Pulmonary artery endothelial cell (primary cell): ENCODE measurements at places on chromosomes 6 and 20. TPM values are rescaled to one million over a fixed set of nuclear protein-coding genes. Genes with fewer than 3 reads are reported as not detected.

DNA sequence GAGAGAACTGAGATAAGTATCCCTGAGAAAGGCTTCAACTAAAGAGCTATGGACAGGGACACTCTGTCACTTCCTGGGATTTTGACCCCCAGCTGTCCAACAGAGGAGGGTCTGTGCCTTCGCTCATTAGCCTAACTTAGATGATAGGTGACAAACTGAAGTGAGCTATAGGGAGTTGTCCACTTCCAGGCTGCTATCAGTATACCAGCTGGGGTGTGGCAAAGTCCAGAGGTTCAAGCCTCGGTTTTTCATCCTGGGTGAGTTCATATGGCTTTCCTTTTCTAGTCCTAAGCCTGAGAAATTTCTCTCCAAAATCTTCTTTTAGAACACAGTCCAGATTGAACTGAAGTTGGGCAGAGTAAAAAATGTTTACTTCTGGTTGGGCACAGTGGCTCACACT, 5.9 kb upstream of the PAQR8 start:
- DNase-seq, result no peak

DNA sequence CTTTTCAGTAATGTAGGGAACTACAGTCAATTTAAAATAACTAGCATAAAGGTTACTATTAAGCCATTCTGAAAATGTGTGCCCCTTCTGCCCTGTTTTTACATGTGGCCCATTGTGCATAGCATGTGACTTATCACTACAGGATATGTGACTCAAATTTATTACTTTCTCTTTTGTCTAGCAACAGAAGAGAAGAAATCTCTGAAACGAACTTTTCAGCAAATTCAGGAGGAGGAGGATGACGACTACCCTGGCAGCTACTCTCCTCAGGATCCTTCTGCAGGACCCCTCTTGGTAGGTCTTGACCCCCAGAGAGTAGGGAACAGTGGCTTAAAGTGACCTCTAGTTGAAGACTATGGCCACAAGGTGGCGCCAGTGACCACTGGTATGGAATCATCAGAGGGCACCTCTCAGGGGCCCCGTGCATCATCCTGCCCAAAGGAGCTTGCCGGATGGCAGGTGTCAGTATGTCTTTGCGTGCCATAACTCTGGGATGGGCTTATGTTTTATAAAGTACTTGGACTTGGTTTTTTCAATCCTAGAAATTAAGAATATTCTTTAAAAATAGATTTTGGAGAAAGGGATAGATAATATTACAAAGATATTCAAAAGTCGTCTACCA, 23.9 kb downstream of the RPRD1B start:
- DNase-seq, result peak; percentile 33

DNA sequence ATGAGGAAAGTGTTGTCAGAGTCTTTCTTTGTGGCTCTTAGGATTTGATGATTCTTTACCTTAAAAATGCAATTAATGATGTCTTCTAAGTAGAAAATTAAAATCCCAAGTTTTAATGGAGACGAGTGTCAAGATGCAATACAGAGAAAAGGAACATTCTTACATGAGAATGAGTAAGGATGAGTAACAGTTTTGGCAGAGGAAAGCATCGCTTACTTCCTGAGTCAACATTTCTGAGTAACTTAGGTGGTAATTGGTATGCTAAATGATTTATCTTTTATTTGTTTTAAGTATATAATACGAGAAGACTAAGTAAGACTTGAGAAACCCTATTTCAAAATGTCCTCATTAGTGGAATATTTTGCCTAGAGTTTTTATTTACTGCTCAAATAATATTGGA, 101.3 kb downstream of the RTN4IP1 start:
- peak; percentile 75 for DNase-seq

GRCh38 chr6:75492386-75493153, 1.0 kb downstream of the FILIP1 start:
- no peak for DNase-seq

DNA sequence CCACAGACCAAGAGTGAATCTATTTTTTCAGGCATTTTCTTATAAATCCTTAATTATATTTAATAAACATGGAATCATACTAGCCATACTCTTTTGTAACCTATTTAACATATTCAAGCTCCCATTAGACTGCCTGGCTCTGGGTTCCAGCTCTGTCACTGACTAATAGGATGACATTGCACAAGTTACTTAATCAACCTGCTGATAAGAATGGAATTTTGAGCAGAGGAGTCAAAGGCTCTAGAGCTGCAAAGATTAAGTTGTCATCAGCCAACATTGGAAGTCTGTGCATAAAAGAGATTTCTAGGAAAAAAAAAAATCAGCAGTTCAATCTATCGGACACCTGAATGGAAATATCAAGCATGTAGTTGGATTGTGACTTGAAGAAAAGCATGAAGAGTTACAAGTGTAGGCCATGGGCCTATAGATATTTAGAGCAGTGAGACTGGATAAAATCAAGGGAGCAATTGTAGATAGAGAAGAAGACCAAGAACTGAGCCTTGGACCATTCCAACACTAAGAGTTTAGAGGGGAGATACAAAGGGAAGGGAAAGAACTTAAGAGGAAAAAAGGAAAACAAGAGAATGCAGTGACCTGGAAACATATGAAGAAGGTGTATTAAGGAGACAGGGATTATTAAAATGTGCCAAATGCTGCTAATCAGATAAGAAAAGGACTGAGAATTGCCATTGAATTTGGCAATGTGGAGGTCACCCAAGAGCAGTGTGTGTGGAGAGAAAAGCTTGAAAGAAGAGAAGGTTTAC, 11.0 kb upstream of the HINT3 start:
- no peak for DNase-seq

DNA sequence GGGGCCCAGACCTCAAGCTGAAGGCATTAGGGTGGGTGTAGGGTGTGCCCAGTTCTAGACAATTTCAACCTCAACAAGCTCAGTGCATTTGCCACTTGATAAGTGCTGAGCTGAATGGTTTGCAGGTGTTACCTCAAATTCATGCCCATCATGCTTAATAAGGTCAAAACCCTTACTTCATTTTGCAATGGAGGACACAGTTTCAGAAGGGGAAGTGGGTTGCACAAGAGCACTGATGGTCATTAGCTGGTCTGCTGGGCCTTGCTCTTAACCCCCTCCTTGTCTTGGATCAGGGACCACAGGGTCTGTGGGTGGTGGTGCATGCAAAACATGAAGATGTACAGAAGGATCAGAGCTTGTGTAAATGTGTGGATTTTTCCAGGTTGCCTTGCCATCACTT, 71.0 kb upstream of the SIRPA start:
- no peak for DNase-seq

DNA sequence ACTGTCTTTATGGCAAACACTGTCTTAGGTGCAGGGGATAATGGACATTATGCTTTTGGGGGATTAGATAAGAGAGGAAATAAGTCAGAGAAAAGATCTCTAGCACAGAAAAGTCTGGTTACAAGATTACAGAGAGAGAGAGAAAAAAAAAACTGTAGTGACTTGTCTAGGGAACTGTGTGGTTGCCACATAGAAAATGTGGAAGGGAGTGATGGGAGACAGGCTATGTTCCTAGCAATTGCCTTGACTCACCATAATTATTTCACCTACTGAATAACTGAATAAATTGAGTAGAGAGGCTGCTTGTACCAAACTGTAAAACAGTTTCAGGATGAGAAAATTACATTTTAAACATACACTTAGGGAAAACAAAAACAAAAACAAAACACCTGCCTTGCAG, 229.7 kb downstream of the LAMA2 start:
- DNase-seq, result no peak

GRCh38 chr6:166173281-166173951, 5.8 kb upstream of the TBXT start:
- no peak for DNase-seq

DNA sequence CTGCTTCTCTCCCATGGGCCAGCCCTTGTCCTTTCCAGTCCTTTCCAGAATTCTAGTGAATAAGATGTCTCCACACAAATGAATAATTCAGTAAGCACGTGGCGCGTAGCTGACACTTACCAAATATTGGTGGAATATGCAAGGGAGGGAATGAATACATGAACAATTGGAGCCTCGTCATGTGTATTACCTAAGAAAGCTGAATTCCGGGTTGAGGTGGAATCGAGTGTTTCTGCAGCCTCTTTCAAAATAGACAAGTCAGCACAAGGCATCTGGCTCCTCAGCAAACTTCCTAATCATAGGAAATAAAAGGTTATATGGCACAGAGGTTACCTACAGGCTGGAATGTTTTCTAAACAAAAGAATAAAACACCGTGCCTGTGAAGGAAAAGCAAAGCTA, 47.0 kb upstream of the NT5E start:
- DNase-seq, result no peak

GRCh38 chr6:27754408-27754782, 157.8 kb downstream of the OR2B2 start:
- no peak for DNase-seq

DNA sequence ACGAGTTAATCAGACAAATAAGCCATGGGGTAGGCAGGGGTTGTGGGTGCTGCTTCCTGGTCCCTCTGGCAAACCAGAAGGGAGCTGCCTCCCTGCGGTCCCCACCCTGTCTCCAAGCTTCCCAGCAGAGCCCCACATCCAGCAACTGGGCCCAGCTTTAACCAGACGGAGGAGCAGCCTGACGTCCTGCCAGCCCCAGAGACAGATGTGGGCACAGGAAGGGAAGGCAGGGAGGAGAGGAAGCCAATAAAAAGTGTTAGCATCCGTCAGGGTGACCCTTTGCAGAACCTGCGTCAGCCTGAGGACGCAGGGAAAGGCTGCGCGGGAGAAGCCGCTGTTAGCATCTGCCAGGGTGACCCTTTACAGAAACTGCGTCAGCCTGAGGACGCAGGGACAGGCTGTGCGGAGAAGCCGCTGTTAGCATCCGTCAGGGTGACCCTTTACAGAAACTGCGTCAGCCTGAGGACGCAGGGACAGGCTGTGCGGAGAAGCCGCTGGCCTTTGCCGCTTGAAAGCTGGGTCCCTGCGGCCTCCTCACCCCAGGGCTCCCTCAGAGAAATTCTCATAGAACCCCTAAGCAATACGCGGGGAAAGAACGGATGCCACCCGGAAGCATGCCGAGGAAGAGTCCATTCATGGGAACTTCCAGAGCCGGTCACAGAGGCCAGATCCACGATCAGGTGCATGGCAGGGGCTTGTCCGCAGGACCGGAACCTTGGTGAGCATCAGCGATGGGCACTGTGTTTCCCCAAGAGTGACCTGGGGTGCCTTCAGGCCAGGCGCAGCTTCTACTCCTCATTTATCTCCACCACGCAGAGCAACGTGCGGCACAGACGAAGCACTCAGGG, 15.9 kb downstream of the DLL1 start:
- DNase-seq, result no peak

Gene TNFRSF6B
- total RNA-seq, result 37.0 and 118 TPM in 2 replicates

Gene KCNK16
- not detected in 2 replicates for total RNA-seq

DNA sequence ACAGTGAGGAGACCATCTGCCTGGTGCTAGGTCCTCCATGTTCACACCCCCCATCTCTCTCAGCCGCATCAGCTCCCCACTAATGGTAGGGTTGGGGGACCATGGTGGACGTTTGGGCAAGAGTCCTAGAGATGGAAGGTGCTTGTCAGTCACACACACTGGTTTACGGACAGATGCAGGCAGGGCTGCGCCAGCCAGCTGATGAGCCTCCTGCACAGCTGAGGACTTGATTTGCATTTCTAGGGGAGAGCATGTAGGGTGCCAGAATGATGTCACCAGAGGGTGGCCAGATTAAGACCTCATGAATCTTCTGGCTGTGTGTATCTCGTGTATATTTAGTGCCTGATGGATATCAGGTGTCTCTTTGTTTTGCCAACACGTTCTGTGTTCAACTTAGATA, 28.6 kb downstream of the CST8 start:
- DNase-seq, result no peak

DNA sequence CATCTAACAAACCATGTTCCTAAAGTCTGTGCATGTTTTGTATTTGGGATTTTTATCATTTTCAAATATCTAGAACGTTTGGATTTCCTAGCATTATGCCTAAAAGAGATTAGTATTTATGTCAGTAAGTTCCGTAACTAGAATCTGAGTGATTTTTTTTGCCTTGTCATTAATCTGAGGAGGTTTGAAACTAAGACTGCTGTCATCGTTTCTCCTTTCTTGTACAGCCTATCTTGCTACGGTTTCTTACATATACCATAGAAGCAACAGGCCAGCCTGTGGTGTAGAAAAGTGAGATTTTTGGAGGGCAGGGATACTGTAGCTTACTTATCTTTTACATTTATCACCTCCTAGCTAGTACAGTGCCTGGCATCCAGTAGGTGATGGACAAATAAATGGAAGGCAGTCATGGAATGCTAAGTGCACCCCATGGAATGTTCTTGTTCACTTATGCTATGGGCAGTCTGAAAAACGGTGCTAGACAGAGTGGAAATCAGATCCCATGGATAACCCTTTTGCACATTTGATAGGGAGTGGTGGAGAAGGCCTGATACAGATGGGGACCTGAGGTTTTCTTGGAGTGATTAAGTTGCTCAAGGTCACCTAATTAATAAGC, 93.9 kb downstream of the ARID1B start:
- no peak for DNase-seq

Gene APOM
- 0.40 and 0.46 TPM in 2 replicates for total RNA-seq

GRCh38 chr6:83860782-83861495, 1.4 kb downstream of the CYB5R4 start:
- no peak for DNase-seq

Gene BPIFA1
- not detected in 2 replicates for total RNA-seq

- no peak for DNase-seq
These were observed 47.2 kb downstream of the FIG4 start for GRCh38 chr6:109738255-109738654.

DNA sequence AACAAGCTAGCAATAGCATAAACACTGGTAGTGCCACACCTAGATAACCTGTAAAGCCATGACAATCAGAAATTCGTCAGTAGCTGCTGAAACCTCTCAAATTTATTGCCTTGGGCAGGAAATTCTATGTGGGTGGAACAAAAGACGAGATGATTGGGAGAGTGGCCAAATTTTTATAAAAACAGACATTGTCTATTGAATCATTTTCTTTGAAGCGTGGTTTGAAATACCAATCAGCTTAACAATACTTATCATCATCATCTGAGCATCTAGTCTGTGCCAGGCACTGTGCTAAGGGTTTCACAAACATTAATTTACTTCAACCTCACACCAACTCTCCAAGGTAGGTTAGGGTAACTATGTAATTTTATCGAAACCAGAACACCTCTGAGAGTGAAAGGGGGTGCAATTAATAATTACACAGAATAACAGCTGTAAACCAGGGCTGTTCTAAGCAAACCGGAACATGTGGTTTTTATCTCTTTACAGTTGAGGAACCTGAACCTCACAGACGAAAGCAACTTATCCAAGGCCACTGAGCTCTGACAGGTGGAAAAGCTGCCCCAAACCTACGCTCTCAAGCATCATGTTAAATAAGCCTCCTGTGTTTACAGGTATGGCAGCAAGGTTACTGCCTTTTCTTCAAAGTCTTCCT, 43.4 kb downstream of the NHSL1 start:
- peak; percentile 26 for DNase-seq

- DNase-seq, result no peak
These were observed 52.1 kb downstream of the PLAGL1 start for GRCh38 chr6:143955971-143956370.
